Heart right ventricle (tissue), 16 donors: ENCODE measurements at places on chromosomes 13 and 19. TPM values are rescaled to one million over a fixed set of nuclear protein-coding genes. Genes with fewer than 3 reads are reported as not detected.

PDX1 gene
- total RNA-seq: not detected

SIGLEC12 gene
- not detected for total RNA-seq

MBD3L2 gene
- not detected for total RNA-seq

WDR88 gene
- not detected for total RNA-seq

GRCh38 chr19:42191855-42192254, 25.6 kb downstream of the DEDD2 start:
- no peaks in the 10 kb centered on the region for H3K4me1 ChIP-seq
- no peak for DNase-seq
- no peak overlapping the region for H3K4me3 ChIP-seq
- H3K27me3 ChIP-seq: no peaks in the 10 kb centered on the region

DNA sequence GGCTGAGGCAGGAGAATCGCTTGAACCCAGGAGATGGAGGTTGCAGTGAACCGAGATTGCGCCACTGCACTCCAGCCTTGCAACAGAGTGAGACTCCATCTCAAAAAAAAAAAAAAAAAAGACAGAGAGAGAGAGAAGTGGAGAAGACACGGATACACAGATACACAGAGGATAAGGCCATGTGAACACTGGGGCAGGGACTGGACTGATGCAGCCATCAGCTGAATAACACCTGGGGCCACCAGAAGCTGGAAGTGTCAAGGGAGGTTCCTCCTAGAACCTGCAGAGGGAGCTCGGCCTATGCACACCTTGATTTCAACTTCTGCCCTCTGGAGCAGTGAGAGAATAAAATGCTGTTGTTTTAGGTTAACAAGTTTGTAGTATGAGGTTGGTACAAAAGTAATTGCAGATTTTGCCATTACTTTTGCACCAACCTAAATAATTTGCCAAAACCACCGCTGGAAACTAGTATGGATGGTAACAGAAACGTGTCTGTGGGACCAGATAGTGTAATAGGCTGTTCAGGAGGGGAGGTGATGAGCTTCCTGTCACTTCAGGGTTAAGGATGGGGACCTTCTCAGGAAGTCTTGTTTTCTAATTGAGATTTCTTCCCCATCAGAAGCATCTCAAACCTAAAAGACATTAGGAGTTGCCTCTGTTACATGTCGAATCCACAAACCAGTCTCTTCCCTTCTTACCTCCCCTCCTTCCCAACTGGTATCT, 36.4 kb upstream of the IGSF23 start:
- DNase-seq: no peak
- no peak overlapping the region for H3K4me3 ChIP-seq
- H3K27ac ChIP-seq: no peak overlapping the region
- H3K27me3 ChIP-seq: no peaks in the 10 kb centered on the region
- no peaks in the 10 kb centered on the region for H3K36me3 ChIP-seq

DNA sequence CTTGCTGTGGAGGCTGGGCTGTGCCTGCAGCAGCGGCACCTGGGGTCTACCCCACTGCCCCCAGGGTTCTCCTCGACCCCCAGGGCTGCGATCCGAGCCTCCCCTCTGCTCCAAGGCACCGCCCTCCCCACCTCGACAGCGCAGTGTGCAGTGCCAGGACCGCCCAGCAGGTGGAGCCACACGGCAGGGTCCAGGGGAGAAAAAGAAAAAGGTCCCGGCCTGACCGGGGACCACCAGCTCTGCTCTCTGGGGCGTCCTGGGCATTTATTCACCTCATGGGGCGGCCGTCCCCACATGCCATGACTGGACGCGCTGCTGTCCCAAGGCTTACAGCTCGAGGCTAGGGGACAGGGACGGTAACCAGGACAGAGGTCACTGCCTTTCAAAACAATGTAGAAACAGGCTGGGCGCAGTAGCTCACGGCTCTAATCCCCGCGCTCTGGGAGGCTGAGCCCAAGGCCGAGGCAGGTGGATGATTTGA, 10.6 kb downstream of the REXO1 start:
- no peak for DNase-seq
- no peaks in the 10 kb centered on the region for H3K27me3 ChIP-seq
- no peaks in the 10 kb centered on the region for H3K36me3 ChIP-seq

- no peak overlapping the region for H3K27ac ChIP-seq
- no peaks in the 10 kb centered on the region for H3K36me3 ChIP-seq
- H3K4me3 ChIP-seq: no peak overlapping the region
- H3K27me3 ChIP-seq: no peaks in the 10 kb centered on the region
Observed at GRCh38 chr13:100044936-100045335, 44.0 kb upstream of the PCCA start.

DNA sequence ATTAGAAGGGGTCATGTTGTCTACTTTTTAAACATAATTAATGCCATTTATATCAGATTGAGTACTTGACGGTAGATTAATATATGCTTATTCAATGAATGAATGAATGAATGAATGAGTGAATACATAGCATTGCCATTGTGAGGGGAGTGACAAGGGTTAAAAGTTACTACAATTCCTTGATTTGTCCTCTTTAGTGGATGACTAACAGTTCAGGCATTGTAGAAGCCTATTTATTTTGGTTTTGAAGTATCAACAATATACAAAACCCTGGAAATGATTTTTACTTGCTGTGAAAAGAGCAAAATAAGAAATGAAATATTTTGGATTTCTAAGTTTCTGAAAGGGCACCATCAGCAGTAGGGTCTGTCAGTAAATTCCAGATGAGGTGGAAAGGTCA, 122.7 kb downstream of the CYSLTR2 start:
- H3K36me3 ChIP-seq: no peaks in the 10 kb centered on the region
- no peaks in the 10 kb centered on the region for H3K4me1 ChIP-seq
- no peaks in the 10 kb centered on the region for H3K27me3 ChIP-seq
- H3K4me3 ChIP-seq: no peak overlapping the region
- H3K27ac ChIP-seq: no peak overlapping the region
- no peak for DNase-seq

GRCh38 chr13:97496511-97496910, 62.5 kb downstream of the RAP2A start:
- no peak overlapping the region for H3K4me3 ChIP-seq
- no peak overlapping the region for H3K27ac ChIP-seq
- no peaks in the 10 kb centered on the region for H3K36me3 ChIP-seq
- DNase-seq: no peak
- no peaks in the 10 kb centered on the region for H3K27me3 ChIP-seq
- H3K4me1 ChIP-seq: no peaks in the 10 kb centered on the region

DNA sequence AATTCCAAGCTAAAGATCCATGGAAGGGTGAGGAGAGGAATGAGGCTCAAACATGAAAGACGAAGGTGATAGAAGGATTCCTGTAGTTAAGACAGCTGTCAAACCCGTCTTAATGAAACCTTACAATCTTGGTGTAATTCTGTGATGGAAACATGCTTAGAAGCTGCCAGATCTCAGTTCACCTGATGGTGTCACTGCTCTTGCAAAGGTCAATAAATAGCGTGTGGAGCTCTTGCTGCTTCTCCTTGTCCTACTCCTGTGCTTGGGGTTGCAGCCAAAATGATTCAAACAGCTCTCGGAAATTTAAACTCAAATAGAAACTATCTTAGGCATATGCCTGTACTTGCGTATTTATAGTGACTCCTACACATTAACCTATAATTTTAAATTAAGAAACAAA, 1705.0 kb downstream of the OLFM4 start:
- H3K4me3 ChIP-seq: no peak overlapping the region
- H3K27ac ChIP-seq: no peak overlapping the region
- no peaks in the 10 kb centered on the region for H3K27me3 ChIP-seq
- H3K36me3 ChIP-seq: no peaks in the 10 kb centered on the region
- no peaks in the 10 kb centered on the region for H3K4me1 ChIP-seq

GRCh38 chr19:8473648-8474476, 28.6 kb downstream of the PRAM1 start:
- no peak overlapping the region for H3K4me3 ChIP-seq
- DNase-seq: no peak
- peaks cover 47% of the 10 kb centered on the region for H3K4me1 ChIP-seq
- peaks cover 51% of the 10 kb centered on the region for H3K36me3 ChIP-seq
- H3K27me3 ChIP-seq: no peaks in the 10 kb centered on the region

GRCh38 chr19:3184847-3185460, 776 bp upstream of the NCLN start:
- peaks cover 30% of the 10 kb centered on the region for H3K4me1 ChIP-seq
- peaks cover 3% of the 10 kb centered on the region for H3K36me3 ChIP-seq
- peak; percentile 65 for DNase-seq
- H3K4me3 ChIP-seq: peak overlapping the region; percentile 95
- H3K27ac ChIP-seq: peak overlapping the region; percentile 81

DNA sequence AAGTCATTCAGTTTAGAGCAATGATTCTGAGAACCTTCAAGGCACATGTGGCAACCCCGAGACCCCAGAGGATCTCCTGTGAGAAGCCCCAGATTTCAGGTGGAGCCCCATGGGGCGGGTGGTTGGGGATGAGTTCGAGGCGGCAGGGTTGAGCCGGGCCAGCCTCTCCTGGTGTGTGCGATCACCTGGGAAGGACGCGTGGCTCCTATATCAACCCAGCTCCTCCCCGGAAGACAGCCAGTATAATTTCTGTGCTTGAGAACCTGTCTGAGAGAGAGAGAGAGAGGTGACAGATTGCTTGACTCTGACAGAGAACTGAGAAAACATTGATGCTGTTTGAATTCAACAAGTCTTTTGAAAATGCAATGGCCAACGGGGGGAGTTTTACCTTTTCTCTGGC, 89.0 kb downstream of the TEX29 start:
- no peak overlapping the region for H3K4me3 ChIP-seq
- no peaks in the 10 kb centered on the region for H3K36me3 ChIP-seq
- DNase-seq: no peak
- H3K27ac ChIP-seq: no peak overlapping the region
- H3K4me1 ChIP-seq: no peaks in the 10 kb centered on the region

- H3K27me3 ChIP-seq: no peaks in the 10 kb centered on the region
- no peak for DNase-seq
- H3K4me3 ChIP-seq: no peak overlapping the region
- no peaks in the 10 kb centered on the region for H3K4me1 ChIP-seq
- H3K27ac ChIP-seq: no peak overlapping the region
Observed at GRCh38 chr13:73578251-73578875, 519.6 kb downstream of the KLF5 start.

GRCh38 chr19:46731007-46731501, 14.1 kb upstream of the PRKD2 start:
- no peak overlapping the region for H3K4me3 ChIP-seq
- H3K36me3 ChIP-seq: peaks cover 98% of the 10 kb centered on the region
- no peak overlapping the region for H3K27ac ChIP-seq
- no peak for DNase-seq
- no peaks in the 10 kb centered on the region for H3K27me3 ChIP-seq

GRCh38 chr19:38737921-38738737, 6.1 kb downstream of the CAPN12 start:
- H3K36me3 ChIP-seq: no peaks in the 10 kb centered on the region
- DNase-seq: no peak
- no peaks in the 10 kb centered on the region for H3K4me1 ChIP-seq
- no peaks in the 10 kb centered on the region for H3K27me3 ChIP-seq
- H3K27ac ChIP-seq: no peak overlapping the region
- H3K4me3 ChIP-seq: no peak overlapping the region

DNA sequence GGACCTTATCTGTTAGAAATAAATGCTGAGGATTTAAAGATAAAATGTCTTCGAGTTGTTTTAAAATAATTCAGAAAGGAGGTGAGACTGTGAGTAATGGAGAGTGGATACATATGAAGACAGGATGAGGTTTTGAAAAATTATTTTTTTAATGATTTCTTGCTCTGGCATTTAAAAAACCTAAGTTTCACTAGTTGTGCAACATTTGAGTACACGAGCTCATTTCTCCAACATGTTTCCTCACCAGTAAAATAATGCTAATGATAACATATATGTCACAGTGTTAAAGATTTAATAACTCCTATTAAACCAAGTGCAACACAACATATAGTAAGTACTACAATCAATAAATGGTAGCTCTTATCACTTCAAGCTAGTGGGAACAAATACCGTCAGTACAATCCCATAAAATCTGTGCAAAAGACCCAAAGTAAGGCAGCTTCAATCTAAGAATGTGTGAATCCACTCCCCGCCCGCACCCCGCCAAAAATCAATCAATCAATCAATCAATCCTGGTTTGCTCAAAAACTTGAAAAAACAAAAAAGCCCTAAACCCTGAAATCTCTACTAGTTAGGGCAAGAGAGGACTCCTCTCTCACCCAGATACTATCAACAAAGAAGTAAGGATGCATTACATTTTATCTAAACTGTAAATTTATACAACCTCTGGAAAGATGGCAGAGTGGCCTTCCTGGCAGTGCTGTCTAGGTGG, 1.3 kb downstream of the ALG5 start:
- H3K4me3 ChIP-seq: no peak overlapping the region
- H3K36me3 ChIP-seq: peaks cover 35% of the 10 kb centered on the region
- no peak overlapping the region for H3K27ac ChIP-seq
- DNase-seq: no peak

DNA sequence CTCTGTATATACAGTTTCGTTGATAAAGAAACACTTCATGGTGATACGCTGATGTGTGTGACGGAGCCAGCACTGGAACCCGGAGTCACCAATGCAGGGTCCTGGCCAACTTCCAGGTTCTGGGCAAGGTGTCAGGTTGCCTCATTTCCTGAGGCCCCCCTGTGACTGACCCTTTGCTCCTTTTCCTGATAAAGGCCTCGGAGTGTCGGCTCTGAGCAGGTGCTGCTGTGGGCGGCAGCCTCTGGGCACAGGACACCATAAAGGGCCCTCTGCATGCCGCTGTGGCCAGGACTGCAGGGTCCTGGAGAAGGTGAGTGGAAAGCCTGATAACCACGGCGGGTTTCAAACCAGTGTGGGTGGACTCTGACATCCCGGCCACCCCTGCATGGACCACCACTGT, 17.3 kb upstream of the MYDGF start:
- H3K36me3 ChIP-seq: peaks cover 97% of the 10 kb centered on the region
- H3K27me3 ChIP-seq: no peaks in the 10 kb centered on the region
- H3K4me1 ChIP-seq: no peaks in the 10 kb centered on the region
- H3K27ac ChIP-seq: no peak overlapping the region
- DNase-seq: no peak
- H3K4me3 ChIP-seq: no peak overlapping the region

DNA sequence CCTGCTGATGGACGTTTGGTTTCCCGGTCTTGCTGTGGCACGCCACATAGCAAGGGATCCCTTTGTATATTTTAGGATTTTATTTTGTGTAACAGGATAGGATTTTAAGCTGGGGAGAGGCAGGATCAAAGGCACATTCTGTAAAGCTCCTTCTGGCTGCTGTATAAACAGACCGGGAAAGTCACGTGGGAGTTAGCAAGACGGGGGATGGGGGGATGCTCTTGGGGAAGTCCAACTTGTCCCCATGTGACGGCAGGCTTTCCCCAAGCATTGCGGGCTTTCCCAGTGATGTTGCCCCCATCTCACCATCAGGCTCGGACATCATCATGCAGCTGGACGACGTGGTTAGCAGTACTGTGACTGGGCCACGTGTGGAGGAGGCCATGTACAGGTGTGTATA, 5.8 kb downstream of the QTRT1 start:
- H3K27me3 ChIP-seq: no peaks in the 10 kb centered on the region
- H3K4me3 ChIP-seq: no peak overlapping the region
- no peak overlapping the region for H3K27ac ChIP-seq
- peaks cover 4% of the 10 kb centered on the region for H3K36me3 ChIP-seq
- no peak for DNase-seq

- no peaks in the 10 kb centered on the region for H3K4me1 ChIP-seq
- no peaks in the 10 kb centered on the region for H3K36me3 ChIP-seq
- peaks cover 65% of the 10 kb centered on the region for H3K27me3 ChIP-seq
- peak; percentile 20 for DNase-seq
- H3K27ac ChIP-seq: no peak within 1 kb of the TSS
Observed at GRCh38 chr19:15934332-15935078, at the start of gene CYP4F11. CYP4F11 (minus strand) TSS chr19:15934529; CDS start chr19:15934408, 121 bp downstream.
